ENCODE measurements at places on chromosomes 5 and 9. TPM values are rescaled to one million over a fixed set of nuclear protein-coding genes. Genes with fewer than 3 reads are reported as not detected.

DNA sequence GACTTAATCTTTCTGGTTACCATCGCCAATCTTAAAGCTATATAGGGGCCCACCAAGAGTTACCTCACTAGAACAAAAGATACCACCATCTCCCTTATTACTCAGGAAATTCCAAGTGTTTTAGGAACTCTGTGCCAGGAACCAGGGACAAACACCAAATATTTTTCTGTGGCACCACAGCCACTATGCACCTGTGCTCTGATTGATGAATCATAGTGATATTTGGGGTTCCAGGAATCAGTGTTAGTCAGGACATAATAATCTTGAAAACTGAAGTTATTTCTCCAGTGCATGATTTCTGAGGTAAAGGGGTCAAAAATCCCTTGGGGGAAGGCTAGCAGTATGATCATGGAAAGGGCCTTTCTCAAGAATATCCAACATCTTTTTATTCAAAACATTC is 10.2 kb upstream of the TMED7 start:
- no peak for DNase-seq

The TAS2R1 gene
- not detected for total RNA-seq

The RLN2 gene
- total RNA-seq = 0.32 TPM

GRCh38 chr5:67255881-67256280 is 59.3 kb upstream of the CD180 start:
- no peak for DNase-seq

DNA sequence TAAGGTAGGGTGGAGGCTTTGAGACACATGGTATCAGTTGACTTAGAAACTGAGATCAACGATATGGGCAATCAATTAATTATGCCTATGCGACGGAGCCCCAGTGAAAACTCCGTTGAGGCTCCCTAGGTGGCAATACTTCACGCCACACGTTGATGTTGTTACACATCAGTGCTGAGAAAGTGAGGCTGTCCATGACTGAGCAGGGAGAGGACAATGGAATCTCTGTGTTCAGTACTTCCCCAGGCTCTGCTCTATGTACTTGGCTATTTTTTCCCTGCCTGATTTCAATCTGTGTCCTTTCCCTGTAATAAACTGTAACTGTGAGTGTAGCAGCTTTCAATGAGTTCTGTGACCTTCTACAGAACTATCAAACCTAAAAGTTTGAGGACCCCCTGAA is 211.7 kb downstream of the SNCAIP start:
- DNase-seq = no peak

The FGF1 gene
- 33.9 TPM for total RNA-seq

DNA sequence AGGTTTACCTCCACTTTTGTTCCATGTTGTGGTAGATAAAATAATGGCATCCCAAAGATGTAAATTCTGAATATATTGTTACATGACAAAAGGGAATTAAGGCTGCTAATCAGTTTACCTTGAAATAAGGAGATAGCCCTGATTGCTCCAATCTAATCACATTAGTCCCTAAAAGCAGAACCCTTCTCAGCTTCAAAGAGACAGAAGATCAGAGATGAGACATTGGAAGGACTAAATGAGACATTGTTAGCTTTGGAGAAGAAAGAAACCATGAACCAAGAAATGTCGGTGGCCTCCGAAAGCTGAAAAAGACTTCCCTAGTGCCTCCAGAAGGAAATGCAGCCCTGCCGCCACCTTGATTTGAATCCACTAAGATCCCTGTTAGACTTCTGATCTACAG is 82.8 kb upstream of the PARP8 start:
- no peak for DNase-seq

Measured in left cardiac atrium (tissue), 4 donors.